ENCODE measurements at places on chromosomes 5 and 9.

- DNase-seq: no peak
Measured at GRCh38 chr9:131817073-131817472, 77.2 kb upstream of the RAPGEF1 start.

DNA sequence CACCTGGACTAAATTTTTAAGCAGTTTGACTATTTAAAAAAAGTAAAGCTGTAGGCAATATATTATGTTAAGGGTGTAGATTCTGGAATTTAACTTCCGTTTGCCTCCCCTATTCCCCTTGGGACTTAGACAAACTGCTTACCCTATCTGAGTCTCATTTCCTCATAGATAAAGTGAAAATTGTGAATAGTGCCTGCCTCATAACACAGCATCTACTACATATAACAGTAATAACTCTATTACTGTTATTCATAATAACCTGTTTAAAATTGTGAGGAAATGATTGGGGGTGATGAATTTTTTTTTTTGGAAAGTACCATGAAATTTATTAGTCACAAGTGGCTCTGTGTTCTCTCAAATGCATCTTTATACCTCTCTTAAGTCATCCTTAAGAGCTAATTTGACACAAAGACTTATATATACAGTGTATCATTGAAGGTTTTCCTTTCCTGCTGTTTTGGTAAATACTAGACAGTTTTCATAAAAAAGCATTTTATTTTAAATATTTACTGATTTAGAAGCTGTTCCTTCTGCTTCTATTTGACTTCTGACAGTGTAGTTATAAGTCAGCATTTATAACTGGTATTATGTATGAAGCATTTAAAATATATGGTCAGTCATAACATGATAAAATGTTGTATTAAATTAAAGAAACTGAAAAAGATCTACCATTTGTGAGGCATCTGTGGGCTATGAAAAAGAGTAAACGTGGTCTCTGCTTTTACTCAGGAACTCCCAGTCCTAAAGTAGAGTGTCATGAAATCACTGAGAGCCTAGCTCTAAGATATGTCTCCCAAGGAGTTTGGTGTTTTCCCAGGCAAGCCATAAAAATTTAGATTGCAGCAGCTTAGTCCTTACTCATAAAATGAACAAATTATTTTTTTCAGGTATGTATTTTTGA is 46.4 kb downstream of the MCCC2 start:
- no peak for DNase-seq

GRCh38 chr5:180283026-180283615 is 8.8 kb downstream of the MAPK9 start:
- no peak for DNase-seq

GRCh38 chr9:112378328-112379176 is 1.4 kb upstream of the HSDL2 start:
- DNase-seq: peak; percentile 33

GRCh38 chr9:137304383-137305059 is 2.5 kb upstream of the NRARP start:
- no peak for DNase-seq

- no peak for DNase-seq
Measured at GRCh38 chr5:33891788-33892619, at the start of gene ADAMTS12. ADAMTS12 (minus strand) TSS chr5:33891990; CDS start chr5:33891856, 134 bp downstream.

DNA sequence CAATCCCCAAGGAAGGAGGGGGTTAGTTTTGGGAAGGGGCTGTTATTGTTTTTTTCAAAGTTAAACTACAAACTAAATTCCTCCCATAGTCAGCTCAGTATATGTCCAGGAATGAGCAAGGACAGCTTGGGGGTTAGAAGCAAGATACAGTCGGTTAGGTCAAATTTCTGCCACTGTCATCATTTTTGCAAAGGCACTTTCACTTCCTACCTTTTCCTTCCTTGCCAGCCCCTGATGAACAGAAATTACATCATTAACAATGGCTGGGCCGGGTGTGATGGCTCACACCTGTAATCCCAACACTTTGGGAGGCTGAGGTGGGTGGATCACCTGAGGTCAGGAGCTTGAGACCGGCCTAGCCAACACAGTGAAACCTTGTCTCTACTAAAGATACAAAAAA is 51.5 kb upstream of the HRH2 start:
- DNase-seq: no peak

DNA sequence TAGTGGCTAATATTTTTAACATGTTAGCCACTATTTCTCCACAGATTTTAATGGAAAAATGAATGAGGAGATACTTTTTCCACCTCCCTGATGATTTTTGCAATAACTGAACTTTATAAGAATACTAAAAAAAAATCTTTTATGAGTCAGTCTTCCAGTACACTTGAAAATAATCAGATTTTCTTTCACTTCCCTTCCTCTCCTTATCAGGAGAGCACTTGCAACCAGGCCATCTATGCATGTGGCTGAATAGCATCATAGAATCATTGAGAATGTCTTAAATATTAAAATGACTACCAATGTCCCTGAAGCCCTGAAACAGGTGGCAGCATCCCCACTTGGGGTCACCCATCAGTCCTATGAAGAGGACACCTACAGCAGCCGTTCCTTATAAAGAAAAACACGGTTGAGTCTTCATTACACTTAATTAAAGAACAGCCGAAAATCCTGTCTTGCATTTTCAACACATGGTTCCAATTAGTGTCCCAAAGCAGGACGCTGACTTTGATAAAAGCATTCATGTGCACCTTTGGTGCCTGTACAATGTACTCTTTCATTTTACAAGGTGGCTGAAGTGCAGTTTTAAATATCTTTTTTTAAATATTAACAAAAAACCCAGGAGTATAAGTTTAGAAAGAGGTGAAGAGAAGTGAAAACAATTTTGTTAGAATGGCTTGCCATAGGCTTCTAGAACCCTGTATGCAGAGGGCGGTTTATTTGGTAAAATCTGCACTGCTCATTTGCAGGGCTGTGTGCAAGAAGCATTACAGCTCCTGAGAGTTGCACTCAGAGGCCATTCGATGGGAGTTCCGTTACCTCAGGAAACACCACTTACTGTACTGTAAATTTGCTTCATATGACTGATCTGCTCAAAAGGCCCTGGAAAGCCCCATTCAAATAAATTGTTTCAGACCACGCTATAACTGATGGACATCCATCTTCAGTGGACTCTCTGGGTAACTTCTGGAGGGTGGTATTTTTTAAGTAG is 106.9 kb upstream of the VCAN start:
- no peak for DNase-seq

DNA sequence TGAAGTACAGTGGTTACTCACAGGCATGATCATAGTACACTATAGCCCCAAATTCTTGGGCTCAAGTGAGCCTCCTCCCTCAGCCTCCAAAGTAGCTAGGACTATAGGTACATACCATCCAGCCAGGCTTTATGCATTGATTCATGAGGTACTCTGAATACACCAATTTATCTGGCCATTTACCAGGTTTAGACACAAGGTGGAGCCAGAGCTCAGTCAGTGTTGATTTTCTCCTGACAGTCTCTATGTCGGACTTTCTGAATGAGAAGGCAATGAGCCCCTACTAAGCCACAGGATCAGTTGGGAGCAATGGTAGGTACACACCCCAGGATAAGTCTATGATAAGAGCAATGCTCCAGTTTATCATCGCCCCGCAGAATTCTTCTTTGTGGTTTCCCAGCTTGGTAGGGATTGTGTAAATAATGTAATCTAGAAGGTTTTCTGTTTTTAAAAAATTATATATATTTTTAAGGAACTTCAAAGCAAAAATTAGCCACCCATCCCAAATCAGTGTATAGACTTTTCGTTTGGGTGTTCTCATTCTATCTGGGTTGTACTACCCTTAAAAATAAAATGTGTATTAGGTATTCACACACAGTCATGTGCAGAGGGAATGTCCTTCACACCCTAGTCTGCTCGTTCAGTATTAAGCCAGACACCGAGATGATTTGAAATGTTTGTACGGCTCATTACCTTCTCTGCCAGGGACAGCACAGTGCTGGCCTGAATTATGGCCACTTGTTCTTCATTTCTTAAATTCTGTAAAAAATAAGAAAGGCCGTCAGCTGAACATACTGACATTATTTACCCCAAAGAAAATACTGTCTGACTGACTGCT is 118.4 kb upstream of the DPYSL3 start:
- DNase-seq: peak; percentile 93

DNA sequence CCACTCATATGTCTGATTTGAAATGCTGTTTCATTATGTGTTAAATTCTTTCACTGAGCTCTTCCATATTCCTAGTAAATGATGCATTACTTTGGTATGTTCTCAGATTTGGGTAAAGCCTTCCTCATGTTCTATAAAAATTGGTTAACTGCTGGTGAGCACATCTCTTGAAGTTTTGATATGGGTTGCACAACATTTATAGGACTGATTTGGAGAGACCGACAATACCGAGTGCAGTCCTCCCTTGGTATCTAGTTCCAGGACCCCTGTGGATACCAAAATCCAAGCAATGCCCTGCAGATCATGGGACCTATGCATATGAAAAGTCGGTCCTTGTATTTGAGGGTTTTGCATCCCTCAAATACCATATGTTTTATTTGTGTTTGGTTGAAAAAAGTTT is 37.8 kb downstream of the WDR36 start:
- no peak for DNase-seq

DNA sequence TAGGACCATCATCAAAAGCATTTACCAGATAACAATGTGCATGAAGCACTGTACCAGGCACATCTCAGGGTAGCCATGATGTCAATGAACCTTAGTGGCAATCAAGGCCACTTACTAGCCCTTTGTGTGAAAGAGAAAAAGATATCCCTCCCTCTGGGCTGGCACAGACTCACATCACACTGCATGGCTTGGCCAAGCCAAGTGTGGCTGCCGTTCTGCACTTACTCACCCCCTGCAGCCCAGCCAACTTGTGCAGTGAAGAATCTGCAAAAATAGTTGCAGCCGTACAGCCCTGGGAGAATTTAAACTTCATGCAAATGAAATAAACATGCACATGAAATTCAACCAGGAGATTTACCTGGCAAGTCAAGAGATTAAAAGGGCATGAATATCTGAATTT is 333.5 kb downstream of the DEPDC1B start:
- DNase-seq: no peak

GRCh38 chr5:100584889-100585288 is 49.7 kb downstream of the FAM174A start:
- no peak for DNase-seq

- no peak for DNase-seq
Measured at GRCh38 chr9:77744841-77745430, 96.8 kb upstream of the GNA14 start.

DNA sequence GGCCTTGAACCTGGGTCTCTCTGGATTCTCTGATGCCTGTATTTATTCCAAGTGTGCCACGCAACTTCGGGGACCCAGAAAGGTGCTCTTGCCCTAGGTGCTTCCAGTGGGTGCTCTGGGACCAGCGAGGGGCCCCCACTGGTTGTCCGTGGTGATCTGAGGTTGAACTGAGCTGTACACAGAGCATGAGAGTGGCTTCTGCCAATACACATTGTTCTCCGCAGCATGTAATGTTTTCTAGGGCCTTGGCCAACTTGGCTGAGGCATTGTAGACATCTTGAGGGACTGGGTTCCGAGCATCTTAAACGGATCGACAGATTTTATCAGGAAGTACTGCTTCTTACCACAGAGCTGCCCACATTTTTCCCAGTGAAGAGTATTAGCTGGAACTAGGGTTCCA is 117.9 kb downstream of the MTX3 start:
- no peak for DNase-seq

GRCh38 chr5:68834491-68834981 is 259.3 kb upstream of the SLC30A5 start:
- no peak for DNase-seq

- no peak for DNase-seq
Measured at GRCh38 chr5:168329302-168329701, 37.9 kb downstream of the WWC1 start.

DNA sequence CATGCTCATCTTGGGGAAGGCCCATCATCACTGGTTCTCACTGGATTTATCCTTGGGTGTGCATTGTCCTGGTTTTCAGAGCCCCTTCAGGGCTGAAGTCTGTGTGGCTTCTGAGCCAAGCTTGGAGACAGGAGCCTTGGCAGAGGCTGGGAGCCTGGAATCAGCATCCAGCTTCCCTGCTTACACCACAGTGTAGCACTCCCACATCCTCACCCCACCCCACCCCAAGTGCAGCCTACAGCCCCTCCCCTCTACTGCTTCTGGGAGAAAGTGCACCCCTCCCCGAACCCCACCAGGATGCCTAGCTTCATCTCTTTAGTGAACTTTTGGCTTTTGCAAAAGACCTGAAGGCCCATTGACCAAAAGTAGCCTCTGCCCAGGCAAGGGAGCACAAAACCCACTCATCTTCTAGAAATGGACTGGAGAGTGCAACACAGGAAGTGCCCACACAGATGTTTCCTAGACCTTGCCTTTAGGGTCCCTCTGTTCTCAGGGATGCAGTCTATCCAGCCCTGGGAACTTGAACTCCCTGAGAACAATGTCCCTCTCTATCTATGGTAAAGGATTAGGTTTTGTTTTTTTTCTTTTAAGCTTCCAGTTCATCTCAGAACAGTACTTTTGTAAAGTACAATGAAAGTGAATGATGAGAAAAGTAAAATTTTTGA is 189.7 kb downstream of the PALM2AKAP2 start:
- no peak for DNase-seq

- DNase-seq: no peak
Measured at GRCh38 chr5:1374030-1374678, 29.3 kb upstream of the CLPTM1L start.

GRCh38 chr9:105401651-105402050 is 46.2 kb upstream of the FSD1L start:
- DNase-seq: no peak

DNA sequence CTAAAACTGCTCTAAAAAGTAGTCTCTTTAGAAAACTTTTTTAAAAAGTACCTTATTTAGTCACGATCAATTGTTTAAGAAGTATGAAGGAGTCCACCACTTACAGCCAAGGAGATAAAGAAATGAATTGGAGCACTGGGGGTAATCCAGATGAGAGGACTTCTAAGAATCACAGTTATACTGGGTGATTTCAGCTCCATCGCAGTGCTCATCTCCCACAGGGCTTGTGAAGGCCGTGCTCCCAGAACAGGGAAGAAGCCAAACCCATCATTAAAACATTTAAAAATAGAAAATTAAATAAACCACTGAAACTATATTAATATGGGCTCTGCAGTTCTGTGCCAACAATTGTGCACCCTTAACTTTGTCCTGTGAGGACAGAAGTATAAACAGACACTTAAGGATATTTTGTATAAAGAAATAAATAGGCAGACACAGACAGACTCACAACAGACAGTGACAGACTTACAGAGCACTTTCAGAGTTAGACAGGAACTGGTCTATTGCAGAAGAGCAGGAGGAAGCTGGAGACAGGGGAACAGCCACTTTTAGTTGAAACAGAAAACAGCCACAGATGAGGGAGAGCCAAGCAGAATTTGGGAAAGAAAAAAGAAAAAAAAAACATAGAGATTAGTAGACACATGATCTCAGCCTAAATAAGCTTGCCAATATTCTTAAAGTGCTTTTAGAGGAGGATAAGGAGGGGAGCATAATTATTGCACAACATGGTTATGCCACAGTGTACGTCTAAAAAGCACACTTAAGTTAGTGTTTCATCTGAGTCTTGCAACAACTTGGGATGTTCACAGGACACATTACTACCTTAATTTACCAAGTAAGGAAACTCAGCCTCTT is 81.8 kb downstream of the FBXO38 start:
- DNase-seq: no peak

- DNase-seq: peak; percentile 50
Measured at GRCh38 chr9:124940521-124940893, 376 bp downstream of the GOLGA1 start.

- no peak for DNase-seq
Measured at GRCh38 chr9:131706608-131706970, 33.3 kb downstream of the RAPGEF1 start.
